ENCODE measurements at places on chromosomes 13 and 19.

GRCh38 chr13:33678906-33679657 lies 138.9 kb upstream of the RFC3 start:
- H3K27ac ChIP-seq, result no peak overlapping the region
- H3K36me3 ChIP-seq, result no peaks in the 10 kb centered on the region
- peak overlapping the region; percentile 26 for H3K4me3 ChIP-seq
- no peaks in the 10 kb centered on the region for H3K27me3 ChIP-seq
- peaks cover 3% of the 10 kb centered on the region for H3K4me1 ChIP-seq

GRCh38 chr13:91370501-91370900 lies 23.0 kb downstream of the MIR17HG start:
- H3K36me3 ChIP-seq, result no peaks in the 10 kb centered on the region
- H3K27me3 ChIP-seq, result no peaks in the 10 kb centered on the region
- H3K27ac ChIP-seq, result no peak overlapping the region
- no peak overlapping the region for H3K4me3 ChIP-seq
- no peaks in the 10 kb centered on the region for H3K4me1 ChIP-seq

GRCh38 chr19:7115721-7116120 lies 46.2 kb downstream of the ZNF557 start:
- no peak overlapping the region for H3K27ac ChIP-seq
- no peaks in the 10 kb centered on the region for H3K4me1 ChIP-seq
- H3K27me3 ChIP-seq, result no peaks in the 10 kb centered on the region
- peaks cover 30% of the 10 kb centered on the region for H3K36me3 ChIP-seq
- H3K4me3 ChIP-seq, result no peak overlapping the region

DNA sequence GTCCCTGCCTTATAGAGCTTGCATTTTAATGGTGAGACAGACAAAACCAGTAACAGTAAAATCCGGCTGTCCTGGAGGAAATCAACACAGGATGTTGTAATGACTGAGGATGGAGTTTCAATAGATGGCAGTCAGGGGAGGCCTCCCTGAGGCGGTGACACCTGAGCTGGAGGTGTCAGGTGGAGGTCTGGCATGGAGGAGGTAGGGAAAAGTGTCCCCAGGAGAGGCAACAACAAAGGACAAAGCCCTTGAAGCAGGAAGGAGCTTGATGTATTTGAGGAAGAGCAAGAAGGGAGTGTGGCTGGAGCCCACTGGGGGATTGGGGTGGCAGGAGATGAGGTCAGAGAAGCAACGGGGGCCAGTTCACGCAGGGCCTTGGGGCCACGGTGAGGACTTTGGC lies 7.8 kb downstream of the GRIN2D start:
- H3K4me3 ChIP-seq, result no peak overlapping the region
- H3K27ac ChIP-seq, result no peak overlapping the region
- H3K36me3 ChIP-seq, result no peaks in the 10 kb centered on the region
- DNase-seq, result no peak
- H3K4me1 ChIP-seq, result no peaks in the 10 kb centered on the region
- H3K27me3 ChIP-seq, result peaks cover 13% of the 10 kb centered on the region

DNA sequence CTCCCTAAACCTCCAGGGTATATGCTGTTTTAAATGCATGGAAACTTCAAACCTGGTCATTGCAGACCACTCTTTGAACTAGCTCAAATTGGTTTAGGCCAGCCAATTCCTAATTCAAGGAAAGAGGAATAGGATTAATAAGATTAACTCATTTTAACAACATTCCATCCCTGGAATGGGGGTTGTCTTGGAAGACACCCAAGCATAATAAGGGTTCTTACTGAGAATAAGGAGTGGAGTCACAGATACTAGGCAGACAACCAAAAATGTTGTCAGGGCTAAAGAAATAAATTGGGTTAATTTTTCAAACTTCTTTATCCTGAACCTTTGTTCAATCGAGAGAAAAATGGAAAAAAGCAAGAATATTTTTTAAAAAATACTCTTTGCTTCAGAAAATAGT lies 186.2 kb downstream of the PCDH9 start:
- H3K4me1 ChIP-seq, result peaks cover 9% of the 10 kb centered on the region
- no peak overlapping the region for H3K27ac ChIP-seq
- H3K36me3 ChIP-seq, result no peaks in the 10 kb centered on the region
- DNase-seq, result no peak
- no peaks in the 10 kb centered on the region for H3K27me3 ChIP-seq

- H3K27me3 ChIP-seq, result no peaks in the 10 kb centered on the region
- no peak overlapping the region for H3K27ac ChIP-seq
- no peaks in the 10 kb centered on the region for H3K36me3 ChIP-seq
- DNase-seq, result no peak
- H3K4me1 ChIP-seq, result no peaks in the 10 kb centered on the region
Measured at GRCh38 chr13:30705680-30706079, 29.7 kb upstream of the ALOX5AP start.

DNA sequence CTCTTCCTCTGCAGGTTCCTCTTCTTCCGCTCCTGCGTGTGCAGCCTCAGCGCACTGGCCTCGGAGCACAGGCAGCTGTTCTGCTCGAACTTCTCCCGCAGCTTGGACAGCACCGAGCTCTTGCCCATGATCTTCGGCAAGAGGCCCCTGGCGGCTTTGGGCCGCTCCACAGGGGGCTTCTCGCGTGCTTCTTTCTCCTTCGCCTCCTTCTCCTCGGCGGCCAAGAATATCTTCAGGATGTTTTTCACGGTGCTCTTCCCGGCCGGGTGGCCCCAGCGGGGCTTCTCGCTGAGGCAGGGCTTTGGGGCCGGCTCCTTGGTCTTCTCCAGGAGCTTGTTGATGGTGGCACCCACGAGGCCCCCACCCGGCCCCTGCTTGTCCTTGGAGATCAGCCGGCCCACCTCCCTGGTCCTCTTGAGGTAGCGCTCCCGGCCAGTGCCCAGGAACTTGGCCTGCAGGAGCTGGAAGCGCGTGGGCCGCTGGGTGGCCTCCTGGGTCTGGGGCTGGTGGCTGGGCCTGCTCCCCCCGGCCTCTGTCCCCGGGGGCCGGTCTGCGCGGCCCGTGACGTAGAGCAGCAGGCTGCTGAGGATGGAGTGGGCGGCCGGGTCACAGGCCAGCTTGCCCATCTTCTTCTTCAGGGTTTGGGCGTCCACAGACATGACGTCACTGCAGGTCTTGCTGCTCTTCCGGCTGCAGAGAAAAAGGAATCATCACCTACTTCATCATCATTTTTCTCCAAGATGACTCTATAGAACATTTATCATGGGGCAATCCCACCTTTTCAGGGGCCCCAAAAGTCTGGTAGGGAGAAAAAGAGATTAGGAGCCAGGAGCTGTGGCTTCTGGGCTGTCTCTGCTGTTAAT lies 43.8 kb upstream of the GRTP1 start:
- H3K4me1 ChIP-seq, result peaks cover 32% of the 10 kb centered on the region
- peaks cover 19% of the 10 kb centered on the region for H3K36me3 ChIP-seq
- no peak overlapping the region for H3K27ac ChIP-seq
- DNase-seq, result no peak
- no peak overlapping the region for H3K4me3 ChIP-seq

GRCh38 chr13:78147905-78148304 lies 229.3 kb upstream of the EDNRB start:
- no peak overlapping the region for H3K4me3 ChIP-seq
- no peaks in the 10 kb centered on the region for H3K4me1 ChIP-seq
- H3K27me3 ChIP-seq, result no peaks in the 10 kb centered on the region

DNA sequence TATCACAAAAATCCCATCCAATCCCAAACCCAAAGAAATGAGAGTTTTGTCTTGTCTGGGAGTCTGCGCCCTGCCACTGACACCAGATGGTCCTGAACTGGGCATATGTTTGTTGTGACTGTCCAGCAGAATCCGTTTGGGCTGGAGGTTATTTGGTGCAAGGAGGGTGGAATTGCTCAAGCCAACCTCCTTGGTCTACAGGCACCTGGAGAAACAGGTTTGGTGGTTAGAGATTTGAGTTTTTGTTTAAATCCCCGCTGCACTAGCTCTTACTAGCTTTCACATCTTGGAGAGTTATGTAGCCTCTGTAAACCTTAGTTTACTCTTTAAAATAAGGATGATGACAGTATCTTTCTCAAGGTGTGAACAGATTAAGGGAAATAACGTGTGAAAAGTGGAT lies 101.7 kb downstream of the SLC7A1 start:
- no peak for DNase-seq
- no peak overlapping the region for H3K27ac ChIP-seq
- no peaks in the 10 kb centered on the region for H3K27me3 ChIP-seq
- peaks cover 7% of the 10 kb centered on the region for H3K36me3 ChIP-seq

DNA sequence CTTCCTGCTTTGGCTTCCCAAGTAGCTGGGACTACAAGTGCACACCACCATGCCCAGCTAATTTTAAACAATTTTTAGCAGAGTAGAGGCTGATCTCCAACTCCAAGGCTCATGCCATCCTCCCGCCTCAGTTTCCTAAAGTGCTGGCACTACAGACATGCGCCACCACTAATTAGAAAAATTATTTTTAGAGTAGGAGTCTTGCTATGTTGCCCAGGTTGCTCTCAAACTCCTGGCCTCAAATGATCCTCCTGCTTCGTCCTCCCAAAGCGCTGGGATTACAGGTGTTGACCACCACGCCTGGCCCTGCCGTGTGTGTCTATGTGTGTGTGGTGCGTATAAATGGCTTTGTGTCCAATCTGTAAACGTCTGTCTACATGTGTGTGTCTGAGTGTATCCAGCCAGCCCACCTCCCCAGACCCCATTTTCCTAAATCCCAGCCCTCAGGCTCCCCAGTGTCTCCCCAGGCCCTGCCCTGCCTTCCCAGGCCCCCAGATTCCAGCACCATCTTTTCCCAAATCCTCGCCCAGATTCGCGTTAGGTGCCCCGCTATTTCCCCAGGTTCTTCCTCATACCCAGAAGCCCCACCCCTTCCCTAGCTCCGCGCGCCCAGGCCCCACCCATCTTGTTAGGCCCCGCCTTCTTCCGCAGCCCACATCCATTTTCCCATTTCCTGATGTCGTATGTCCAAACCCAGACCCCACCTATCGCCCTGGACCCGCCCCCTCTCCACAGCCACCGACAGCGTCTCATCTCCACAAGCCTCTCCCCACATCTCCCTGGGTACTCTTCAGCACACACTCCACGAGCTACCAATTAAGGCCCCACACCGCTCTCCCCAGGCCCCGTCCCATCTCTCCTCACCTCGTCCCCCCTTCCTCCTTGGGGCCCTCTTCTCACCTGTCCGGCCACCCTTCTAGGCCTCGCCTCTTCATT lies 24.9 kb downstream of the SLC8A2 start:
- no peak for DNase-seq
- peaks cover 7% of the 10 kb centered on the region for H3K4me1 ChIP-seq
- H3K4me3 ChIP-seq, result peak overlapping the region; percentile 26
- H3K36me3 ChIP-seq, result no peaks in the 10 kb centered on the region

GRCh38 chr13:82506805-82507414 lies 1375.4 kb downstream of the SLITRK1 start:
- peaks cover 5% of the 10 kb centered on the region for H3K4me1 ChIP-seq
- no peak overlapping the region for H3K4me3 ChIP-seq

DNA sequence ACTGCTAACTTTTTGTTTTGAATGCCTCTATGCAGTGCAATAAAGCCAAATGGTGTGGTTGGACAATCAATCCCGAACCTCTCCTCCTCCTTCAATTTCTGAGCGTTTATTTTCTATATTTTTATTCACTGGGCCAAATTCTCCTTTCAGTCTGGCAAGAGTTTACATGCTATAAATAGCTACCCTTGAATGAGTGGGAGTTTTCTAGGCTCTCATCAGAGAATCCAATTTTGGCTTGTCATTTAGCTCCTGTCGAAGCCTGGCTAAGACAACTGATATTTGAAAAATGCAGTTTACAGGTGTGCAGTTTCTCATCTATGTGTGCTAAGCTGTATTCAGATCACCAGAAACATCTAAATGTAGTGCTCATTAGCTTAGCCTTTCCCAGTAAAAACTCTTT lies 61.8 kb downstream of the OLFM4 start:
- no peak for DNase-seq
- H3K27me3 ChIP-seq, result no peaks in the 10 kb centered on the region
- H3K4me3 ChIP-seq, result no peak overlapping the region
- H3K4me1 ChIP-seq, result no peaks in the 10 kb centered on the region

- no peak overlapping the region for H3K27ac ChIP-seq
- no peak overlapping the region for H3K4me3 ChIP-seq
- no peak for DNase-seq
- no peaks in the 10 kb centered on the region for H3K36me3 ChIP-seq
- peaks cover 7% of the 10 kb centered on the region for H3K4me1 ChIP-seq
Measured at GRCh38 chr13:23584275-23584674, 14.1 kb downstream of the TNFRSF19 start.

DNA sequence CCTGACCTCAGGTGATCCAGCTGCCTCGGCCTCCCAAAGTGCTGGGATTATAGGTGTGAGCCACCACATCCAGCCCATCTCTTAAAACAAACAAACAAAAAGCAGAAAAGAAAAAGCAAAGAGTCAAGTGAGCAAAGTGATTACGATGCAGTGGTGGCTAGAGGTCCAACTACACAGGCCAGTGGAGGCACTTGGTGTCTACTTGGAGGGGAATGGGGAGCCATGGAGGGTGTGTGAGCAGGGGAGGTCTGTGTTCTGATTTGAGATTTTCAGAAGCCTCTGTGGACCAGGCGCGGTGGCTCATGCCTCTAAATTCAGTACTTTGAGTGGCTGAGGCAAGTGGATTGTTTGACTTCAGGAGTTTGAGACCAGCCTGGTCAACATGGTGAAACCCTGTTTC lies 6.6 kb downstream of the COLGALT1 start:
- H3K36me3 ChIP-seq, result peaks cover 20% of the 10 kb centered on the region
- peaks cover under 1% of the 10 kb centered on the region for H3K4me1 ChIP-seq
- peak overlapping the region; percentile 3 for H3K27ac ChIP-seq
- no peaks in the 10 kb centered on the region for H3K27me3 ChIP-seq

GRCh38 chr13:112828082-112828699 lies 138.4 kb downstream of the ATP11A start:
- no peak overlapping the region for H3K4me3 ChIP-seq
- no peak overlapping the region for H3K27ac ChIP-seq
- DNase-seq, result no peak
- no peaks in the 10 kb centered on the region for H3K4me1 ChIP-seq
- H3K36me3 ChIP-seq, result peaks cover 15% of the 10 kb centered on the region
- no peaks in the 10 kb centered on the region for H3K27me3 ChIP-seq

DNA sequence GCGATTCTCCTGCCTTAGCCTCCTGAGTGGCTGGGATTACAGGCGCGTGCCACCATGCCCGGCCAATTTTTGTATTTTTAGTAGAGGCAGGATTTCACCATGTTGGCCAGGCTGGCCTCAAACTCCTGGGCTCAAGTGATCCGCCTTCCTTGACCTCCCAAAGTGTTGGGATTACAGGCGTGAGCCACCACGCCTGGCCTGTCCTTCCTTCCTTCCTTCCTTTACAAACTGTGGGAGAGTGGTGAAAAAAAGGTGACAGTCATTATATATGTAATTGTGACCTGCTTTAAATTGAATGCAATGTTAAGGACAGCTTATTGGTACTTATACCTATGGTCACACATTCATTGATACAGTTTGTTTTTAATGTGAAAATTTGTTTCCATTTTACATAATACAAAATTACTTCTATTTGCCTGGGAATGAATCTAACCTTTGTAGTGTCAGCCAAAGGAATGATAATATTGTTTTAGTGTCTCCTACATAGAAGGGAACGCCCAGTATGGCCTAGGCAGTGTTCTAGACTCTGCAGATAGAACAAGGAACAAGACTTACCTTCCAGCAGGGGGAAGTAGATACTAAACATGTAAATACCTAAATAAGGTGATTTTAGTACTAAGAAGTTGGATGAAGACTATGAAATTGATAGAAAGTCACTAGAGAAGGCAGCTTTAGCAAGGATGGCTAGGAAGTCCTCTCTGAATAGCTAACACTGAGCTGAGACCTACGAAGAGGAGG lies 146.3 kb downstream of the GGACT start:
- no peak overlapping the region for H3K4me3 ChIP-seq
- no peaks in the 10 kb centered on the region for H3K36me3 ChIP-seq
- DNase-seq, result no peak
- H3K27me3 ChIP-seq, result no peaks in the 10 kb centered on the region
- no peak overlapping the region for H3K27ac ChIP-seq
- peaks cover 19% of the 10 kb centered on the region for H3K4me1 ChIP-seq
